Osteoblast (primary cell): ENCODE measurements at places on chromosomes 3 and 15. TPM values are rescaled to one million over a fixed set of nuclear protein-coding genes. Genes with fewer than 3 reads are reported as not detected.

- no peaks in the 10 kb centered on the region for H3K4me1 ChIP-seq
- H3K4me3 ChIP-seq, result no peak overlapping the region
- no peaks in the 10 kb centered on the region for H3K27me3 ChIP-seq
- no peak overlapping the region for H3K27ac ChIP-seq
Observed at GRCh38 chr3:44076221-44076829, 165.4 kb upstream of the TOPAZ1 start.

GRCh38 chr3:194395212-194395611, 3.9 kb downstream of the GP5 start:
- H3K4me1 ChIP-seq, result peaks cover 3% of the 10 kb centered on the region
- DNase-seq, result no peak
- H3K27me3 ChIP-seq, result peaks cover 7% of the 10 kb centered on the region
- H3K4me3 ChIP-seq, result no peak overlapping the region
- H3K36me3 ChIP-seq, result no peaks in the 10 kb centered on the region

TWF2 gene
- 115 and 138 TPM in 2 replicates for total RNA-seq

IL17RE gene
- 0.29 and 0.72 TPM in 2 replicates for total RNA-seq

CD80 gene
- total RNA-seq, result 2.5 and 3.2 TPM in 2 replicates
